Dermis microvascular lymphatic vessel endothelial cell (primary cell): ENCODE measurements at places on chromosomes 1 and 21. TPM values are rescaled to one million over a fixed set of nuclear protein-coding genes. Genes with fewer than 3 reads are reported as not detected.

DNA sequence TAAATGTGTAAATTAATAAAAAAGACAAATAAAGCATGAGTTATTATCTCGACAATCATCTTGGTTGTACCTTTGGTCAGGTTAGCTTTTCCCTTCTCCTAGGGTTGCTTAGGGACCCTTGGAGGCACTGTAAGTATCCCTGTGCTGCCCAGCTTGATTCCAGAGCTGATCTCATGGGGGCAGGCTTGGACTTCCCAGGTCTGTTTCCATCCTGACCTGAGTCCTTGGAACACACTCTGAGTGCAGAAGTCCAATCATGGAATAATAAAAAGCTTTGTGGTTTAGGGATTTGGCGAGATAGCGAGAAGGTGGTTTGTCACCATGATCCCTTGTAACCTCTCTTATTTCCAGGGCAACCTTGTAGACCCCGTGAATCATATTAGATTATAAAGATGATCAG lies 18.7 kb upstream of the PAPPA2 start:
- DNase-seq: no peak

- DNase-seq: no peak
Observed at GRCh38 chr1:48093147-48093546, 96.0 kb upstream of the TRABD2B start.

DNA sequence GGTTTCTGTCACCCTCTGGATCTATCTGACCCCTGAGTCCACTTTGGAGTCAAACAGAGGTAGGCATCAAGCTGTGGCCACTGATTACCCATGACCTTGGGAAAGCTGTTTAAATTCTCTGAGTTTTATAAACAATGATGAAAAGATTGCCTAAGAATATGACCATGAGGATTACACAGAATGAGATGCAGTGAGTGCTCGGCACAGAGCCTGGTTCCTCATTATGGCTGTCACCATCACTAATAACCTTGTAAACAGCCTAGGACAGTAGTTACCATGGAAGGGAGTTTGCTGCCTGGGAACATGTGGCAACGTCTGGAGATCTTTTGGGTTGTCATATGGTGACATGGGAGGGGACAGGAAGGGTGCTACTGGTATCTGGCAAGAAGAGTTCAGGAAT lies 248.3 kb upstream of the KAZN start:
- no peak for DNase-seq

- DNase-seq: no peak
Observed at GRCh38 chr21:25539606-25540005, 67.7 kb downstream of the MRPL39 start.

DNA sequence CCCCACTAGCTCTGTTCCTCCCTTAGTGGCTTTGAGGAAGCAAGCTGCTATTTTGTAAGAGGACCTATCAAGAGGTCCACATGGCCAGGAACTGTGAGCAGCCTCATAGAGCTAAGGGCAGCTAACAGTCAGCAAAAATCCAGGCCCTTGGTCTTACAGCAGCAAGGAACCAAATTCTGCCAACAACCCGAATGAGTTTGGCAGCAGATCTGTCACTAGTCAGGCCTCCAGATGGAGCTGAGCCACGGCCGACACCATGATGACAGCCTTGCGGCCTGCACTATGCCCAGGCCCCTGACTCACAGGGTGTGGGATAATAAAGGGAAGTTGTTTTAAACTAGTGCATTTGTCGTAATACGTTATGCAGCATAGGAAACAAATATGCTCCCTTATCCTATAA lies 28.0 kb upstream of the H3-3A start:
- DNase-seq: peak; percentile 93

- DNase-seq: no peak
Observed at GRCh38 chr1:117568999-117569398, 36.8 kb upstream of the TENT5C start.

Gene IL10RB
- 45.8 and 46.7 TPM in 2 replicates for total RNA-seq

Gene MTARC1
- 1.0 and 3.6 TPM in 2 replicates for total RNA-seq

Gene ZBTB8OS
- 22.5 and 25.0 TPM in 2 replicates for total RNA-seq
